ENCODE measurements at places on chromosomes 7 and 10.

DNA sequence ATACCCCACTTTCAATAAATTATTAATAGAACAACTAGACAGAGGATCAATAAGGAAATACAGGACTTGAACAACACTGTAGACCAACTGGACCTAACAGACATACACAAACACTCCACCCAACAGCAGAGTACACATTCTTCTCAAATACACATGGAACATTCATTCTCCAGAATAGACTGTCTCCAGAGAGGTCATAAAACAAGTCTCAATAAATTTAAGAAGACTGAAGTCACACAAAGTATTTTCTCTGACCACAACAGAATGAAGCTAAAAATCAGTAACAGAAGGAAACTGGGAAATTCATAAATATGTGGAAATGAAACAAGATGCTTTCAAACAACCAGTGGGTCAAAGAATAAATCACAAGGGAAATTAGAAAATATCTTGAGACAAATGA is 119.8 kb downstream of the SMURF1 start:
- no peak for DNase-seq

DNA sequence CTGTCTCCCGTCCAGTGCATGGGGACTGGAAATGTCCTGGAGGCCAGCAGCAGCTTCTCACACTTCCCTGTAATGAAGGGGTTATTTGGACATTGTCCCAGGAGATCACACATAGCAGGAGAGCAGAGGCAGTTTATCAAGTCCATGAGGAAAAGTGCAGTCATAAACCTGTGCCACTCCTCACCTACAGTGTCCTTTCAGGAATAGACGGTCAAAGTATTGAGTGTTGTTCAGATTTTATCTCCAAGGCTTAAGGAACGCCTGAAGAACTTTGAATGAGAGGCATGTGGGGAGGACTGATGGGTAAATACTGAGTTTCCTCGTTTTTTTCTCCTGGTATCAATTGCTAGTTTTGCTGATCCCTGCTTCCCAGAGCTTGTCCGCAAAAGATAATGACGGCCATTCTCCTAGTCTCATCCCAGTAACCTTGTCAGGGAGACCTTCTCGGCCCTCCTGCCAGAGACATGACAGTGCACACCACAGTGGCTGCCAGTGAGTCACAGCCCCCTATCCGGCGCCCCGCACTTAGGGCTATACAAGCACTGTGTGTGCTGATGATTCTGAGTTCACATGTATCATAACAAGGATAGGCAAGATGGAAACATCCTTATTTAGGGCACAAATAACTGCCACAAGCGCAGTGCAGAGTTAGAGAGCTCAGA is 495.5 kb upstream of the MGMT start:
- no peak for DNase-seq

DNA sequence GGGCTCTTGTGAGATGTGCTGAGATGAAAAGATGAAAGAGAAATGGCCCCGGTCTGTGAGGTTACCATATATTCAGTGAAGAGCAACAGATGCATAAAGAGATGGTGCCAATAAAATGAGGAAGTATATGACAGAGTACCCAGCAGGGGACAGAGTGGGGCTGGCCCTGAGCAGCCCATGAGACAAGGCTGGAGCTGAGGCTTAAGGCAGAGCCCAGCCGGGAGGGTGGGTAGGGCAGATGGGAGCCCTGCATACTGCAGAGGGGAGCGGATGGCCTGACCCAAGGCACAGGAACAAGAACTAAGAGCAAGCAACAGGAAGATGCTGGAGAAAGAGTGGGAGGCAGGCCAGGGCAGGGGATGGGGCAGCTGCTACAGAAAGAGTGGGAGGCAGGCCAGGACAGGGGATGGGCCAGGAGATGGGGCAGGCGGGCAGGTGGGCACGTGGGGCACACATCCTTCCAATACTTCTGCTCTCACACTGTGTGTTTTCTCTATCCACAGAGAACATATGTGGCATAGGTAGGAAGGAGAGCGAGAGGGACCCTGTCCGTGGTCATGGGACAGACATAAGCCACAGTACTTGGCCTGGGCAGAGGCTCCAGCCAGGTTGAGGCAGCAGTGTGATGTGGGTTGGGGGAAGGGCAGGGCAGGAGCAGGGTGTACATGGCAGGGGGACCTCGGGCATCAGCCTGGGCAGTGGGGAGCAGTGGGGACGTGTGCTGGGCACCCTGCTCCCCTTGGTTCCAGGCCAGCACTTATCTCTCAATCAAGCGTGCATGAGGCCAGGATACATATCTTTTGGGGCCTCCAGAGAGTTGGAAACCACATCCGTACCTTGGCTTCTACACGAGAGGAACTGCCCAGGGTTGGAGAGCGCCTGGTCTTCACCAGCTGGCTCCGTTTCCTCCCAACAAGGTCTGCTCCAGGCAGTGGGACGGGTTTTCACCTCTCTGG is 91.6 kb upstream of the IKZF1 start:
- DNase-seq, result no peak

DNA sequence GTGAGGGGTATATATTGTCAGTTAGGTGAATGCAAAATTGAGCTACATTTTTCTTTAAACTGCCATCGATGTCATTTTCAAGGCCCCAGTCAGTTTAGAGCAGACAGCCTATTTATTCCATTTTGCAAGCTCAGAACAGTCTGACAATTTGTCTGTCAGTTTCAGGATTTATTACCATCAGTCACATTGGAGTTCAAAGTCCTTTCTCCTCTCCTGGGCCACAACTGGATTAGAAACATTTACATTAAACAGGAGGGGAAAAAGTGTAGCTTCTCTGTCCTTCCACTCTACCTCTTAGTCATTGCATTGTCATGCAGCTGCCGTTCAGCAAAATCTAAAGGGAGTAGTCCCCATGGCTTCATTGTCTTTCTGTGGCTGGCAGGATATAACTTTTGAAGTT is 3.5 kb upstream of the GHITM start:
- no peak for DNase-seq

DNA sequence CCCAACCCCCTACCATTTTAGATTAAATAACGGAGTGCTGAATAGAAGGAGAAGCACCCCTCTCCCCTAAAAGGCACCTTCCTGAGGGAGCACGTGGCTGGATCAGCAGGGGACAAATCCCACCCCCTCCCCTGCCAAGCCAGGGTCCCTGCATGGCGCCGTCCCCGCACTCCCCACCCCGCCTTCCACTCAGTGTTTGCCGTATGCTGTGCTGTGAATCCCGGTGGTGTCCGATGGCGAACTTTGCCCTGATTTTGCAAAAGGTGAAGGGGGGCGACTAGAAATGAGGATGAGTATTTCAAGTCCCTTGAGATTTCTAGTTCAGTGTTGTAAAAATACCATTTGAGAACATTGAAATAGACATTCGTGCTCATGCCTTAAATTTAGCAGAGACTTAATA is 83.5 kb upstream of the SH2B2 start:
- no peak for DNase-seq

GRCh38 chr10:57689596-57690297 is 577.9 kb downstream of the IPMK start:
- DNase-seq, result no peak

DNA sequence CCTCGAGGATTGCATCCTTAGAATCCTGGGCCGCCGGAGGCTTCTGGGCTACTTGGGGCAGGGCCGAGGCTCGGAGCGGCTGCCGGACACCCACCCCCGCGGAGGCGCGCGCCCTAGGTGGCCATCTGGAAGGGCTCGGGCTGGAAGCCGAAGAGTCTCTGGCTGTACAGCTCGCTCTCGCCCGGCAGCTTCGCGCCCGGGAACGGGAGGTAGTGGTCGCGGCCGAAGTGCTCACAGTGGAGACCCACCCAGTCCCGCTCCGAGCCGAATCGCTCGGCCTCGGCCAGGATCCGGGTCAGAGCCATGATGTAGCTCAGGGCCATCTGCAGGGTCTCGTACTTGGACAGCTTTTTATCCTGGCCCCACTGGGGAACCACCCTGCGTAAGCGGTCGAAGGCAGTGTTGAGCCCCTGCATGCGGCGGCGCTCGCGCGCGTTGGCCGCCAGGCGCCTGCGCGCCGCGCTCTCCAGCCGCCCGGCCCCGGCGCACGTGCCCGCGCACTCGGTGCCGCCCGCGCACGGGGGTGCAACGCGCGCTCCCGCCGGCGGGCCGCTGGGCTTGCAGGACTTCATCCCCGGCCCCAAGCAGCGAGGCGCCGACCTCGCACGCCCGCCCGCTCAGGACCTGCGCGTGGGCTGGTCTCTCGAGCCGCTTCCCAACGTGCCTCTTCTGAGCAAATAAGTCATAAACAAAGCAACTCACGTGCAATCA is 652 bp downstream of the ATOH7 start:
- DNase-seq, result peak; percentile 83

DNA sequence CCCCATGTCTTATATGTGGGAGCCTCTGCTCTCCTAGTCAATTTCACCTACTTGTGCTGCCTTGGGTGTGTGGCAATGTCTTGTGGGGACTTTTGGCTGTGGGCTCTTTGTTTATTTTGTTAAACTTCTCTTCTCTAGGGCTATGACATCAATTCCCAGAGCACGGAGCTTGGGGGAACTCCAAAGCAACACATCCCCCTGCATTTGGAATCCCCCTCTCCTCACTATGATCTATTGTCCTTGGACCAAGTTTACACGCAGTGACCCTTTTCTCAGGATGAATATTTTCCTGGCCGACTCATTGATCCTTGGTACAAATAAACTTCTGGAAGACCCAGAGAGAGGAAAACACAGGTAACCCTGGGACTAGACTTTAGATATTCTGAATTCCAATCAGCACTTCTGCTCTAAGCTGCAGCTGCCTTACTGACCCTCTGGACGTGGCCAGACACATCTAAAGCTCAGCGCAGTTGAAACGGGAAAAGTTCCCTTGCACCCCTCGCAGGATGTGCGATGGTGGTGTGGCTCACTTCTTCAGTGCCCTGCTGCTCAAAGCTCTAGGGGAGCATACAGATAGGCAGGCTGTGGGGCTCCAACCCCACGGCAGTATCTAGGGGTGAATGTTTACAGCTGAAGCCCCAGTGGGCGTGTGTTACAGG is 110.8 kb downstream of the TMEM178B start:
- DNase-seq, result no peak

GRCh38 chr7:76191783-76192240 is 9.9 kb upstream of the SRRM3 start:
- DNase-seq, result no peak

GRCh38 chr7:50783801-50784507 is 1.3 kb upstream of the GRB10 start:
- DNase-seq, result no peak

GRCh38 chr7:150877536-150877935 is 25.2 kb downstream of the AOC1 start:
- no peak for DNase-seq

DNA sequence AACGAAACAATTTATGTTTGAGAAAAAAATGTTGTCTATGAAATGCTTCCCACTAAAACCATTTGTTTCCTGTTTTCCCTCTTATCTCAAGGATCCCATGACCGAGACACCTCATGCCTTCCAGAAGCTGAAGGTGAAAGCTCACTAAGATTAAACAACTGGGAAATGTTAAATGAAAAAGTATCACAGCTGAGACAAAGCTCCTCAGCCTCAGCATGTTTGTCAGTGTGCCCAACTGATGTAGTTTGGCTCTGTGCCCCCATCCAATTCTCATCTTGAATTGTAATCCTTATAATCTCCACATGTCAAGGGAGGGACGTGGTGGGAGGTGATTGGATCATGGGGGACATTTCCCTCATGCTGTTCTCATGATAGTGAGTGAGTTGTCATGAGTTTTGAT is 327.3 kb downstream of the HTR7 start:
- DNase-seq, result no peak

Measured in GM12891 (cell line).